Gastrocnemius medialis (tissue), 4 donors: ENCODE measurements at places on chromosomes 2 and 18. TPM values are rescaled to one million over a fixed set of nuclear protein-coding genes. Genes with fewer than 3 reads are reported as not detected.

The LANCL1 gene
- total RNA-seq: 19.7 TPM

DNA sequence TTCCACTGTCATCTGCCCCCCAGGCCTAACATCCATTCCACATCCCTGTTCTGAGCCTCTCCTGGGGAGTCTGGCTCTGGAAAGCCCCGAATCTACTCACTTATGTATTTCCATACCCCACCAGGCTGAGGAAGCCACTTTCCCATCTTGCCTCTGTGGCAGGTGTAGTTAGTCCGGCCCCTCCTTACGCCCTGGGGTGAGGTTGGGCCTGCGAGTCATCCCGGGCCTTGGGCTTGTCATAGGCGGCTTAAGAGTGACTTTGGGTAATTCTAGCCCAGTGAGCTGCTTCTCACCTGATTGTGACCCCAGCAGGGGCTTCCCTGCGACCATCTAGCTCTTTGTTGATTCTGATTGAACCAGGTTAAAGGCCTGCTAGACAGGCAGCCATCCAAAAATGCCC, 21.1 kb downstream of the PCARE start:
- no peak overlapping the region for H3K27ac ChIP-seq
- no peak overlapping the region for H3K4me3 ChIP-seq
- H3K27me3 ChIP-seq: no peaks in the 10 kb centered on the region
- DNase-seq: no peak
- no peaks in the 10 kb centered on the region for H3K4me1 ChIP-seq
- H3K36me3 ChIP-seq: no peaks in the 10 kb centered on the region

GRCh38 chr18:42165922-42166513, 211.0 kb downstream of the PIK3C3 start:
- H3K4me1 ChIP-seq: no peaks in the 10 kb centered on the region
- H3K27ac ChIP-seq: no peak overlapping the region
- H3K4me3 ChIP-seq: no peak overlapping the region
- H3K36me3 ChIP-seq: no peaks in the 10 kb centered on the region

DNA sequence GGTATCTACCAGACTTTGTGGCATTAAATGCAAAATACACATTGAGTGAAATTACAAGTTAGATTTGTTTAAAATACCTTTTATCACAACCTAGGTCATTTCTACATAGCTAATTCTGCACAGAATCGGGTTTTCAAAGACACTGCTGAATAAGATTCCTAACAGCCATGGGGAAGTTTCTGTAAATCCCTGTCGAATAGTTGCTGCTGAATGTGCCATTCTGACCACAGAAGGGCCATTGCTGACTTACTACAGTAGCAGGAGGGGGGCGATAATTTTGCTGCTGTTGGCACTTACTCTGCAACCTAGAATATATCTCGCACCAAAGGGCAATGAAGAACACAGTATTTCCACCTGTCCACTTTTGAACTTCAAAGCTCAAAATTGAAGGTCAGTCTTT, 232.8 kb downstream of the TCF4 start:
- H3K36me3 ChIP-seq: no peaks in the 10 kb centered on the region
- no peaks in the 10 kb centered on the region for H3K27me3 ChIP-seq
- H3K4me1 ChIP-seq: peaks cover 14% of the 10 kb centered on the region
- H3K4me3 ChIP-seq: no peak overlapping the region

GRCh38 chr2:1375794-1376193, 37.5 kb upstream of the TPO start:
- H3K27me3 ChIP-seq: no peaks in the 10 kb centered on the region
- peak overlapping the region; percentile 74 for H3K27ac ChIP-seq
- H3K4me1 ChIP-seq: no peaks in the 10 kb centered on the region
- peak overlapping the region; percentile 52 for H3K4me3 ChIP-seq
- no peaks in the 10 kb centered on the region for H3K36me3 ChIP-seq
- DNase-seq: no peak

GRCh38 chr2:14907014-14907612, 274.6 kb downstream of the LRATD1 start:
- H3K4me1 ChIP-seq: no peaks in the 10 kb centered on the region
- DNase-seq: no peak
- no peaks in the 10 kb centered on the region for H3K36me3 ChIP-seq
- H3K27ac ChIP-seq: no peak overlapping the region
- no peak overlapping the region for H3K4me3 ChIP-seq
- no peaks in the 10 kb centered on the region for H3K27me3 ChIP-seq

DNA sequence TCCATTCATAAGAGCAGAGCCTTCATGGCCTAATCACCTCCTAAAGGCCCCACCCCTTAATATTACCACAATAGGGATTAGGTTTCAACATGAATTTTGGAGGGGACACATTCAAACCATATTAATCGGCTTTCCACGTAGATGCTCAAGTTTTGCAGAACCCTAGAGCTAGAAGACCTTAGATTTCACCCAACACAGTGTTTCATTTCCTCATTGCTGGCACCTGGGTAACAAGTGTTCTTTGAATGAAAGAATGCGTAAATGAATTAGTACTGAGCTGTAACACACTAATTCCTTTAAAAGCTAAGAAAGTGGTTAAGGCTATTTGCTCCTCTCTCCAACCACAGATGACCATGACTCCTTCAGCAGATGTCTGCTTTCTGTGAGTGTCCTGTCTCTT, 252.5 kb downstream of the SMAD2 start:
- H3K4me3 ChIP-seq: no peak overlapping the region
- H3K27me3 ChIP-seq: peaks cover 3% of the 10 kb centered on the region
- no peak overlapping the region for H3K27ac ChIP-seq
- H3K4me1 ChIP-seq: no peaks in the 10 kb centered on the region
- DNase-seq: no peak

The LYPD6 gene
- total RNA-seq: 0.46 TPM

The CASP10 gene
- 7.3 TPM for total RNA-seq

The MAPRE3 gene
- total RNA-seq: 56.4 TPM

The HOXD12 gene
- total RNA-seq: not detected

The CHRND gene
- 119 TPM for total RNA-seq

- H3K4me3 ChIP-seq: no peak overlapping the region
- peak; percentile 47 for DNase-seq
- H3K27me3 ChIP-seq: no peaks in the 10 kb centered on the region
- H3K27ac ChIP-seq: no peak overlapping the region
Observed at GRCh38 chr2:73418343-73418742, 32.7 kb downstream of the ALMS1 start.

- no peaks in the 10 kb centered on the region for H3K36me3 ChIP-seq
- no peak overlapping the region for H3K27ac ChIP-seq
- DNase-seq: no peak
Observed at GRCh38 chr2:182821182-182821581, 45.3 kb downstream of the FRZB start.

DNA sequence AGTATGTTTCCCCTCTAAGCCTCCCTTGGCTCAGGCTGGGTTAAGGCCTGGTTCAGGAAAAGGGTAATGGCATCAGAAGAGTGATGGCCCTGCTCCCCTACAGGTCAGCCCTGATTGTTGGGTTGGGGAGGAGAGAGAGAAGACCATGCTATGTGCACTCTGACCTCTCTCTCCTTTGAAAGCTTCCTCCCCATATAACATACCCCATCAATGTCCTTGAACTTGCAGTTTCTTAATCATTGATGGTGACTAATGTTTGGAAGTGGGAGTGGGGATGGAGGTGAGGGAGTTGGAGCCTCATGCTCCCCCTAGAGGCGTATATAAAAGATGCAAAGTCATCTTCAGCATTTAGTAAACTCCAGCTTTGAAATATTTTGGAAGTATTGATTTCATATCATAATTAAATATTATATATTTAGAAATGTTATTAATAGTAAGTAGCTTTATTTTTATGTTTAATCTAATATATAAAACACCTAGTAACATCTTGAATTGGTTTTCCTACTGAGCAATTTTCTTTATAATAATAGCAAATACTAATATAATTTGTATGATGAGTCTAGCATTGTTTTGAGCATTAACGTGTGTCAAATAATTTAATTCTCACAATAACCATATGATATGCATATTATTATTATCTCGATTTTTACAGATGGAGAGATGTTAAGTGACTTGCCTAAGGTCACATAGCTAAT, 8.8 kb downstream of the PLCL1 start:
- no peak for DNase-seq
- H3K36me3 ChIP-seq: no peaks in the 10 kb centered on the region
- no peak overlapping the region for H3K27ac ChIP-seq
- H3K27me3 ChIP-seq: no peaks in the 10 kb centered on the region
- no peak overlapping the region for H3K4me3 ChIP-seq

- no peak overlapping the region for H3K27ac ChIP-seq
- no peaks in the 10 kb centered on the region for H3K36me3 ChIP-seq
- no peak overlapping the region for H3K4me3 ChIP-seq
- no peaks in the 10 kb centered on the region for H3K27me3 ChIP-seq
- H3K4me1 ChIP-seq: no peaks in the 10 kb centered on the region
- no peak for DNase-seq
Observed at GRCh38 chr2:50952596-50952995, 79.3 kb downstream of the NRXN1 start.

DNA sequence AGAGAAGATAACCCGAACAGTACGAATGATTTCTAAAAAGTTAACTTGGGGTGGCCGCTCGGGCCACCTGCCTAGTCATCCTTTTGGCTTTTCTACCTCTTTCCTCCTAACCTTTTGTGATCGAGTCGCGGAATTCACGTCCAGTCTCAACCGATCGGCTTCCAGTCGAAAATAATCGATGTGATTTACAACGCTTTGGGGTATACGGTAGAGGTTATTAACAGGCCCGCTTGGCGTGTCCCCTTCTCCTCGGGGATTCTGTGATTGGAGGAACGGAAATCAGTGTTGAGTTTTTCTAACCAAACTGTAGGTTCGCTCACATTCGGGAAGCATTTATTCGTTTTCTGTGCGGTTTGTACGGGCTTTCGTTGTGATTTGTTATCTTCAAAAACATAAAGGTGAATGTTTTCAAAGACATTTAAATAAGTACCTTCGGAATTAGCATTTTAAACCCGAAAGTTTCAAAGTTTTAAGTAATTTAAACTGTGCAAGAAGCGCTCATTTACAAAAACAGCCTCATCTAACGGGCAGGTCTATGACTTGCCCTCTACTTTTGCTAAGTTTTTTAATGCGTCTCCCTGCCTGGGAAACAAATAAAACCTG, 588 bp upstream of the FOXI3 start:
- peaks cover 66% of the 10 kb centered on the region for H3K27me3 ChIP-seq
- DNase-seq: no peak
- H3K4me3 ChIP-seq: peak overlapping the region; percentile 37
- no peaks in the 10 kb centered on the region for H3K36me3 ChIP-seq
- H3K27ac ChIP-seq: no peak overlapping the region

- no peak for DNase-seq
- no peaks in the 10 kb centered on the region for H3K27me3 ChIP-seq
- H3K4me1 ChIP-seq: peaks cover 73% of the 10 kb centered on the region
Observed at GRCh38 chr2:46545015-46545839, 65.9 kb downstream of the TMEM247 start.

The TPGS2 gene
- total RNA-seq: 20.7 TPM

GRCh38 chr2:10779776-10780490, 32.7 kb downstream of the PDIA6 start:
- no peaks in the 10 kb centered on the region for H3K27me3 ChIP-seq
- no peak for DNase-seq
- H3K27ac ChIP-seq: no peak overlapping the region
- no peak overlapping the region for H3K4me3 ChIP-seq

DNA sequence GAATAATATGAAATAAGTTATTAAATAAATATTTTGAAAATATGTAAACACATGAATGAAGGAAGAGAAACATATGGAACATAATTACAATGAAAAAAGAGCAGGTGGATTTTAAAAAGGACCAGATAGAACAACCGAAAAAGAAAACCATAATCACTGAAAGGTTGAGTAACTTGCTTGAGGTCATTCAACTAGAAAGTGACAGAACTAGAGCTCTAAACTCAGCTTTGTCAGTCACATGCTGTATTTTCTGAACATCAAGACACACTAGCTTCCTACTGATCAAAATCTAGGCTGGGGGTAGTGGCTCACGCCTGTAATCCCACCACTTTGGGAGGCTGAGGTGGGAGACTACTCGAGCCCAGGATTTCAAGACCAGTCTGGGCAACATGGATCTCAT, 30.0 kb upstream of the ITGAV start:
- no peaks in the 10 kb centered on the region for H3K27me3 ChIP-seq
- H3K4me1 ChIP-seq: no peaks in the 10 kb centered on the region
- no peaks in the 10 kb centered on the region for H3K36me3 ChIP-seq
- H3K4me3 ChIP-seq: no peak overlapping the region

- peak overlapping the region; percentile 12 for H3K27ac ChIP-seq
- no peak for DNase-seq
- H3K4me3 ChIP-seq: no peak overlapping the region
- H3K4me1 ChIP-seq: peaks cover 32% of the 10 kb centered on the region
Observed at GRCh38 chr2:44324971-44325426, 36.3 kb downstream of the PREPL start.

The LPIN2 gene
- 9.1 TPM for total RNA-seq

GRCh38 chr2:43408407-43409160, 182.2 kb upstream of the ZFP36L2 start:
- DNase-seq: no peak
- H3K4me3 ChIP-seq: no peak overlapping the region
- no peaks in the 10 kb centered on the region for H3K36me3 ChIP-seq
- no peaks in the 10 kb centered on the region for H3K27me3 ChIP-seq
- H3K27ac ChIP-seq: no peak overlapping the region

DNA sequence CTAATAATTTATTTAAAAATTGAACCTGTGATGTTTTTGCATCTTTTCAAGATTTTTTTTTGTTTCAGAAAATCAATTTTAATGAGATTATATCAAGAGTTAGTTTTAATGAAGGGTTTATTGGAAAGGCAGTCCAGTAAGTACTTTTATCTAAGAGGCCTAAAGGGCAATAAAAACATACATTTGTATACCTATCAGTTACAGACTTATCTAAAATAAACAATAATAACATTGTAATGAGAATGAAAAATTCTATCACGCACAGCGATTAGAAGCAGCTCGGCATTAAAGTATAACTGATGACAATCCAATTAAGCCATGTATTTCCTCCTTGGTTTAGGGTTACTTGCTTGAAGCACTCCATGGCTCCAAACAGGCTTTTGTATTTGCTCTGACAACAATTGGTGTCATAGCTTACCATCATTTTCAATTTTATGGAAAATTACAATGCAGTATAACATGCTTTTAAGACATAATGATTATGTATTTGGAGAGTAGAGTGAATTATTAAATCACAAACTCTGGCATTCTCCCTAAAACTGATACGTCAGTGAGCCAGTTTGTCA, 629.4 kb downstream of the TSN start:
- H3K36me3 ChIP-seq: no peaks in the 10 kb centered on the region
- H3K27ac ChIP-seq: no peak overlapping the region
- no peaks in the 10 kb centered on the region for H3K27me3 ChIP-seq
- H3K4me1 ChIP-seq: no peaks in the 10 kb centered on the region
- DNase-seq: no peak

The GNAL gene
- total RNA-seq: 4.4 TPM

- H3K27ac ChIP-seq: no peak overlapping the region
- H3K36me3 ChIP-seq: no peaks in the 10 kb centered on the region
- no peaks in the 10 kb centered on the region for H3K27me3 ChIP-seq
- H3K4me1 ChIP-seq: no peaks in the 10 kb centered on the region
Observed at GRCh38 chr2:198441901-198442300, 637.5 kb downstream of the PLCL1 start.
